Activated CD8-positive, alpha-beta memory T cell treated with anti-CD3 and anti-CD28 coated beads, Interleukin-2, amount 10 ng/mL, durations not matched to agents 7 days and 5 days (primary cell): ENCODE measurements at places on chromosomes 12 and 14. TPM values are rescaled to one million over a fixed set of nuclear protein-coding genes. Genes with fewer than 3 reads are reported as not detected.

Gene SPTB
- total RNA-seq, result not detected

GRCh38 chr12:131912518-131913274 is 16.4 kb upstream of the PUS1 start:
- DNase-seq, result no peak

- no peak for DNase-seq
These were observed 372.6 kb downstream of the BCL11B start for GRCh38 chr14:98899441-98899840.

- DNase-seq, result no peak
These were observed 8.6 kb upstream of the M6PR start for GRCh38 chr12:8958066-8958465.

GRCh38 chr12:120376416-120376815 is 7.5 kb upstream of the MSI1 start:
- DNase-seq, result no peak

Gene TOMM20L
- total RNA-seq, result not detected

- DNase-seq, result no peak
These were observed 456.2 kb downstream of the TMTC2 start for GRCh38 chr12:83142914-83143313.

Gene NEUROD4
- total RNA-seq, result not detected

DNA sequence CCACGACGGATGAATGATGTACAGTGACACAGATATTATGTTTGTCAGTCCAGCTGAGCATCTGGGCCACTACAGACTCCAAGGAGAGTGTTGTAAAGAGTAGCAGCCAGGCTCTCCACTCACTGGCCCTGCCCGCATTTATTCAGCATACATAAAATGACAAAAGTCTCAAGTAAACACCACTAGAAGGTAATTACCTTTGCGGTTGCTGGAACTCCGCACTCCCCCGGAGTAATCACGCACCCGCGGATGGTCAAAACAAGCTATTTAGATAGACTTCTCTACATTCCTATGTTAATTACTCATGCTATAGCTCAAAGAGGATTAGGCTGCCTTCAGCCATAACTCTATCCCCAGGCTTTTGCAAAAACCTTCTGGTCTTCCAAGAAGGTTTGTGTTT is 18.8 kb upstream of the STRAP start:
- DNase-seq, result no peak

DNA sequence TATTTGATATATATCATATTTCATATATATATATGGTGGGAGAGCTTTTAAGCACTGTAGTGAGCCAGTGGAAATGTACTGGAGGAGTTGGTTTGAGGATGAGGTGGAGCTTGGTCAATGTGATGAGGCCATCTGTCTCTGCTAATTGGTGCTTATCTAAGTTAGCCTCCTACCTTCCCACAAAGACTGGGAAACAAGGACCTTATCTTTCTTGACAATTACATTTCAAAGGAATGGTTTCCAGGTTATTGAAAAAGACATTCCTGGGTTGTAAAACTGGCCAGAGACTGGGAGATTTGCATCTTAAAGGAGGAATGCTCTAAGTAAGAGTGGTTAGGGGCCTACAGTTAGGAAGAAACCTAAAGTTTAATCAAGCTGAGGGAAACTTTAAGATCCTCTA is 212.8 kb upstream of the SYT1 start:
- DNase-seq, result no peak

DNA sequence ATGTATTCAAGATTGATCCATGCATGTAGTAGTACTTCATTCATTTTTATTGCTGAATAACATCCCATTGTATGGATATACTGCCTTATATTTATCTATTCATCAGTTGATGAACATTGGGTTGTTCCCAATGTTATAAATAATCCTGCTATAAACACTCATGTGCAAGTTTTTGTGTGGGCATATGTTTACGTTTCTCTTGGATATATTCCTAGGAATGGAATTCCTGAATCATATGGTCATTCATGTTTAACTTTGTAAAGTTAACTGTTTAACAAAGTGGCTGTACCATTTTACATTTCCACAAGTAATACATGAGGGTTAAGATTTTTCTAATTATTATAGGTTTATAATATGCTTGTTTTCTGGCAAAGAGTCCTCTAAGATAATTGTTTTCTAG is 1568.2 kb upstream of the SEL1L start:
- DNase-seq, result no peak

Gene MLXIP
- total RNA-seq, result 36.4 TPM

Gene RNASE3
- total RNA-seq, result not detected

DNA sequence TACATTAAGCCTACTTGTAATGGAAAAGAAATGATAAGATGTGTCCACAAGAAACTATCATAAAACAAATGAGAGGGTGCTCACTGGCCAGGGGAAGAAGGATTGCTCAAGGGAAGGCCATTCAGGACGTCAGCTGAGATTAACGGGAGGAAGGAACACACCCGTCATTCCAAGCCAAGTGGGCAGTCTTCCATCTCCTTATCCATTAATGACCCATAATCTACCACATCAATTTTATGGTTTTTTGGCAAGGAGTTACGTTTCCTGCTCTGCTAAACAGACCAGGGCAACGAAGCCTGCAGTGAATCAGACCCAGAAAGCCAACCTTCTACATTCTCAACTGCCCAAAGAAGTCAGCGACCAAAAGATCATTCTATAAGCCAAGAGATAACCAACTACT is 25.1 kb downstream of the PRKAB1 start:
- DNase-seq, result no peak

GRCh38 chr12:47110718-47111391 is 31.1 kb upstream of the AMIGO2 start:
- no peak for DNase-seq

Gene DDX55
- total RNA-seq, result 46.8 TPM

- DNase-seq, result no peak
These were observed 987 bp downstream of the CCER1 start for GRCh38 chr12:90953956-90954421.

DNA sequence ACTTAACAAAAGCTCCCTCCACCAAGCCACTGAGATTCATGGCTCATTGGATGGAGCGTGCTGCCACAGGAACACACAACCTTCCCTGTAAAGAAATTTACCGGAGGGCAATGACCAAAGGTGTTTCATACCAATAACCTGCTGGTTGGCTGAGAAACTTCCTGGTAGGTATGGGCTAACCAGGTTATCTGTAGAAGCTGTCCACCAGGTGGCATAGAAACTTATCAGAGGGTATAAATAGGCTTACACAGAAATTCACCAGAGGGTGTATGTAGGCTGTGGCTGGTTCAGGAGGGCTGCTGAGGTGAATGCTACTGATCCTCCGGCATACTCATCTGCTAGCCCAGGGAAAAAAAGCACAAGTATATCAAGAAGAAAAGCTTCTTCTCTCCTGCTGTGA is 27.1 kb upstream of the MTERF2 start:
- DNase-seq, result no peak

- DNase-seq, result no peak
These were observed 8.9 kb downstream of the FAM186A start for GRCh38 chr12:50387487-50387886.

DNA sequence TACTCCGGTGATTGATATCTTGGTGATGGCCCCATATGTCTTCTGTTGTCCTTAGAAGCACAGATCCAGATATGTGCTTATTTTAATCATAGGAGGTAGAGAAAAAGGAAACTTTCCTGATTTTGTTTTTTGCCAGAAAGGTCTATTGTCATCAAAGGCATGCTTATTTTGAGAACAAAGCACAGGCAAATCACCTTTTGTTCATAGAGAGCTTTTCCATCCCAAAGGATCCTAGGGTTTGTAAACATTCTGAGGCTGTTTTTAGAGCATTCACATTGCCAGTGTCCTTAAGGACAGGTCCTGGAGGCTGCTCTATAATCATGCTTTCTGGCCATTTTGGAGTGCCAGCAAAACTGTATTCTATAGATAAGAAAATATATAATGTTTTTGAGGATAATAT is 148.5 kb upstream of the SEL1L start:
- DNase-seq, result no peak

Gene PDE6H
- not detected for total RNA-seq

DNA sequence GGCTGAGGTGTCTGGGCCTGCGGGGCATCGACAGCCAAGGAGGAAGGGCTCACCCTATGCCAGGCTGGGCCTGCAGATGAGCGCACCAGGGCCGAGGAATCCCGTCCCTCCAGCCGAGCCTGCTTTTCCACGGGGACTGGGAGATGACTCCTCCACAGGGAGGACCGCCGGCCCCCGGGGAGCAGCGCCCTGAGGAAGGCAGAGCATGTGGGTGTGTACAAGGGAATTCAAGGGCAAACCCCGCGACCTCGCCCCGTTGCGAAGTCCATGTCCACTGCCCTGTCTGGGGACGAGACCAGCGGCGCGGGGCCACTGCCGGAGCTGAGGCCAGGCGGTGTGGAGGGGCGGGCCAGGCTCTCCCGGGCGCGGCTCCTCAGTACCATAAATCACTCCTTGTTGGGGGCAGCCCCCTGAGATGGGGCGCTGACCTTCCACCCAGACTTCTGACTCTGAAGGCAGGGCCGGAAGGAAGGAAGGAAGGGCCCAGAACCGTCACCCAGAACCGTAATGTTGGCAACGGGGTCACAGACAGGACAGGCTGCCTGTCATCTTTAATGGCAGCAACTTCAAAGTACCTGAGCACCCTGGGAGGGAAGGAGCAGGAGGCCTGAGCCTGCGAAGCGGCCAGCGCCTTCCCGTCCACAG is 52.5 kb downstream of the RNF34 start:
- DNase-seq, result no peak

- no peak for DNase-seq
These were observed 68.8 kb upstream of the AMN start for GRCh38 chr14:102853648-102854047.

GRCh38 chr14:68230950-68231717 is 411.6 kb downstream of the RAD51B start:
- DNase-seq, result no peak

DNA sequence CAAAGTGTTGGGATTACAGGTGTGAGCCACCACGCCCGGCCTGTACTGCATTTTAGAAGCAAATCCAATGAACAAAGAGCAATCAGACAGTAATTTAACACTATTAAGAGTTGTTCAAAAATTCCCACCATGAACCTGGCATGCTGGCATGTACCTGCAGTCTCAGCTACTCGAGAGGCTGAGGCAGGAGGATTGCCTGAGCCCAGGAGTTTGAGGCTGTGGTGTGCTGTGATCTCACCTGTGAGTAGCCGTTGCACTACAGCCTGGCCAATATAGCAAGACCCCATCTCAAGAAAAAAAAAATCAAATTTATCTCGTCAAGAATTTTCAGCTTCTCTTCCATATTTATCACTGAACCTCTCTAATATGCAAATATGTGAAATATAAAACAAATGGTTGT is 39.7 kb upstream of the KICS2 start:
- no peak for DNase-seq

DNA sequence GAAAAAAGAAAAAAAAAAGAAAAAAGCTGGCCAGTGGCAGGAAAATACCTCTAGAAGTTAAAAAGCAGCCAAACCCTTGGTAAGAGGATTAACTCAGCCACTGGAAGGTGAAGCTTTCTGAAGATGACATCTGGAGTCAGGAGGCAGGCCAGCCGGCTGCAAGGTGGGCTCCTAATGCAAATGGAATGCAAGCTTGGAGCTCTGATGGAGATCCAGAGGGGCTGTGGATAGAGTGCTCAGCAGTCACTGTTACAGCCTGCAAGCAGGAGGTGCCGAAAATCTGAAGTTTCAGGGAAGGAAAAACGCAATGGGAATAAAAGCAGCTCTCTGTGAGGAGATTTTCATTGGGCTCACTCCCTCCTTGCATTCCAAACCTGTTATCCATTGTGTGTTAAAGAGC is 41.0 kb downstream of the GSC start:
- no peak for DNase-seq

GRCh38 chr12:22821985-22822384 is 197.0 kb downstream of the ETNK1 start:
- DNase-seq, result no peak

- DNase-seq, result no peak
These were observed 24.2 kb downstream of the TRHDE start for GRCh38 chr12:72296389-72296788.
